Activated T-cell treated with anti-CD3 and anti-CD28 coated beads for 48 hours (primary cell): ENCODE measurements at places on chromosomes 11 and 22.

GRCh38 chr22:29470159-29470855 is 9.7 kb upstream of the NEFH start:
- peak; percentile 75 for DNase-seq

DNA sequence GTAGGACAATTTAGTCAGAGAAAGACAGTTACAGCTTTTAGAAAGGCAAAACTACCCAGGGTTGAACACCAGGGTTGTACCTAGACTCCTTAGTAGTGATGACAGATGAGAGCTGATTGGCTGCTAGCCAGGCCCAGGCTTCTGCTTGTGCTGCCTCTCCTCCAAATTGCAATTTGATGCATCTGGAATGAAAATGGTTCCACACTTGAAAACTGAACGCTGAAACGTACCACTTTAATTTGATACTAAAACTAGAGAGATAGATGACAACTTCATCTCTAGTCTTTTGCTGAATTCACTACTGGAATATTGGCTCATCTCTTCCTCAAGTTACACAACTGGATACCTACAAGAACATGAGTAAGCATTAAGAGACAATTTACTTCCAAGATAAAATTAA is 19.2 kb upstream of the FNBP4 start:
- DNase-seq = no peak

DNA sequence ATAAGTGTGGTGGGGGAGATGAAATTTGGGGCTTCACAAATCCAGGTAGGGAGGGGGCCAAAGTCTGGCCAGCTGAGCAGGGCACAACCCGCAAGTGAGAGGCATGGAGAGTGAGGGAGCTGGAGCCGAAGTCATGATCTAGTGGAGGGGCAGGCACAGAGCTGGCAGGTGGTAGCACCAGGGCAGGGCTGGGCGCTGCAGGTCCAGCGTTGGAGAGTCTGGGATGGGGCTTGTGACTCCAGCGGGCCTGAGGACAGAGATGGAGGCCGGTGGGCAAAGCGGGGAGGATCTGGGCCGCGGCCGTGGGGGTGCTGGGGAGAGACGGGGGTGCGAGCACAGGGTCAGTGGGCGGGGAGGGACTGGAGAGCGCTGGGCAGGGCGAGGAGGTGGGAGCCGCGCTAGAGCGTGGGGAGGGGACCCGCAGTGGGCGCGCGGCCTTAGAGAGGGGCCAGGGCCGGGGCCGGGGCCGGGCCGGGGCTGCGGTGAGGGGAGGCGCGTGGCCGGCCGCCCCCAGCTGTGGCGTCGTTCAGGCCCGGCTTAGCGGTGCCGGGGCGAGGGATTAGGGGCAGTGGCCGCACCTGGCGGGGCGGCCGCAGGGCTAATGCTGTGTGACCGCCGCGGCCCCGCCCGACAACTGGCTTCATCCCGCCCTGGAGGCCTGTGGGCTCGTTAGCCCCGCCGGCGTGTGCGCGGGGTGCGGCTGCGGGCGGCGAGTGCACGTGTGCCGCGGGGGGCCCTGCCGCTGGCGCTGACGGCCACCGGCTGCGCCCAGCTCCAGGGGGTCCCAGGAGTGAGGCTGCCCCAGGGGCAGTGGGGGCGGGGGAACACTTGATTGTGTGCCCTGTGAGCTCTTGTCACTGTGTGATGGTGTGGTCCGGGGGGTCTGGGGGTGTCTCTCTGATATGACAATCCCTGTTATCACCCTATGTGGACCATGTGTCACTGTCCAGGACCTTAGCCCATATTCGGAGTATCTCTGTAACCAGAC is 23.6 kb upstream of the MYOD1 start:
- DNase-seq = no peak

- no peak for DNase-seq
These were observed 870 bp upstream of the FREY1 start for GRCh38 chr11:45907911-45908370.

DNA sequence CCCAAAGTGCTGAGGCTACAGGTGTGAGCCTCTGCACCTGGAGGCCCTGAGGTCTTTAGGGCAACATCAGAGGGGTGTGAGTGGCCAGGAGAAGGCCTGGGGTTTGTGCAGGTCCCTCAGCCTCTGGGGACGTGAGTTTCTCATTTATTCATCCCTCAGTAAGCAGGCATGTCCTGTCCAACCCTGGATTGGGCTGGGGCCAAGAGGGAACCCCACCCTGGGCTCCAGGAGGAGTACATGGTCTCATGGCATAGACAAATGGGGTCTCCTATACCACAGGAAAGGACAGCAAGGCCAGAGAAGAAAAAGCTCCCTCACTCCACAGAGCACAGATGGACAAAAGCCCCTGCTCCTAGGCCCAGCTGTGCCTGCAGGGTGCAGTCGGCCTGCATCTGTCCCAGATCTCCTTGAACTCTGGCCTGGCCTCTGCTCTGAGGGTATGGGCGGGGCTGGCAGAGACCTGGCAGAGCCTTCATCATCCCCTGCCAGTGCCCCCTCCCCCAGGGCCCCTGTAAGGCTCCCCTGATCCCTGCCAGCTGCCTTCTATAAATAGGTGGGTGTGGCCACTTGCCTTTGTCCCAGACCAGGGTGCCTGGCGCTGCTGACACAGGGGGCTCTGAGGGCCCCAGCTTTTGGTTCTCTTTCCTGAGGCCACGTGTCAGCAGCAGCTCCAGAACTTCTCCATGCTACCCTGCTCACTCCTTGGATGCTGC is 34.6 kb downstream of the A4GALT start:
- DNase-seq = no peak

DNA sequence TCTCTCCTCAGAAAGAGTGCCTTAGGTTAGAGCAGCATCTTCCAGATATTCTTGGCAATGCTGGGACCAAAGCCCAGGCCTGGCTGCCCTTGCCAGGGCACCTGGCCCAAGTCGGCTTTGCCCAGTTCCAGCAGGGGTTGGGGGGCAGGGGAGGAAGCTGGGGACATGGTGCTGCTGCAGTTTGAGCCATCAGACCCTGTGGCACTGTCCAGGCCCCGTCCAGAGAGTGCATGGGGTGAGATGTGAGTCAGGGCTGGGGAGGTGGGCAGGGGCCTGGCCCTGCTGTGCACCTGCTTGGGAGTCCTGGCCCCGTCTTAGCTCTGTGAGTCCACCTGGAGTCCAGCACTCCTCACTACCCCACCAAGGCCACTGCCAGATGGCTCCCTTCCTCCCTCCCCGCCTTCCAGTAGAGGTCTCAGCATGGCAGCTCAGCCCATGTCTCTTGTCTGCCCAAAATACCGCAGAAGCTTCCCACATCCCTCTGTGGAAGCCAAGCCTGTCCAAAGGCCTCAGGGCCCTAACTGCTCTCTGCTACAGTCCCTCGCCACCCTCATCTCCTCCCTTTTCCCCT is 16.6 kb downstream of the DERL3 start:
- DNase-seq = no peak

GRCh38 chr11:47248664-47249377 is at the start of gene ACP2:
Gene ACP2, minus strand, starts transcription at chr11:47248814. Its CDS starts 25 bp downstream, at chr11:47248789.
- peak; percentile 84 for DNase-seq

DNA sequence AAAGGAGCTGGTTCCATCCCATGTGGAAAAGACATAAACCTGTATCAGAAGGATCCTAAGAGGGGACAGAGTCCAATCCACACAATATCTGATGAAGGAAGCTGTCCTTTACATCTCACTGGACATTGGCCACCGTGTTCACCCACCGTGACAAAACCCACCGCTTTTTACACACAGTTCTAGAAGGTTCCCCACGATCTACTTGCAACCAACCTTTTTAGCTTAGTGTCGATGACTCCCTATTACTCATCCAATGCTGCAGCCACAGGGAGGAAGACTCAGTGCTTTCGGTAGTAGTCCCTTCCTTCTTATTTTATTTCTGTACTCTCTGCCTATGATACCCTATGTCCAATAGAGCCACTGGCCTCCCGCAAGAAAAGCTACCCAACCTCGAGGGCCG is 65.4 kb downstream of the MAPK1 start:
- no peak for DNase-seq

DNA sequence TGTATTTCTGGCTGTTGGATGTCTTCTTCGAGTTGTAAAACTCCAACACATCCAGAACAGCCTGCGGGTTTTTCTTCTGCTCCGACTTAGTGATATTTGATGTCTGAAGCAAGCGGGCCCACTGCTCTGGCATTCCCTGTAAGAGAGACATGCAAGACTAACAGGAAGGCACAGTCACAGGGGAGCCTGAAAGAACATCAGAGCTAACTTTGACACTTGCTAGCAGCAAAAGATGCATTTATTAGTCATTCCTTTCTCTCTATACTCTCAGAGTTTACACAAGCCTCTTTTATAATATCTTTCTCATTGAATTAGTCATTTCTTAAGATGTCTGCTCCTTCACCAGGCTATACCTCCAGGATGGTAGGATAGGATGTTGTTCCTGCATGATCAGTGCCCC is 77.8 kb upstream of the GDPD4 start:
- DNase-seq = no peak

GRCh38 chr11:44829838-44830237 is 103.1 kb downstream of the TSPAN18 start:
- no peak for DNase-seq

- DNase-seq = no peak
These were observed 66.9 kb downstream of the NFAM1 start for GRCh38 chr22:42365111-42365865.

DNA sequence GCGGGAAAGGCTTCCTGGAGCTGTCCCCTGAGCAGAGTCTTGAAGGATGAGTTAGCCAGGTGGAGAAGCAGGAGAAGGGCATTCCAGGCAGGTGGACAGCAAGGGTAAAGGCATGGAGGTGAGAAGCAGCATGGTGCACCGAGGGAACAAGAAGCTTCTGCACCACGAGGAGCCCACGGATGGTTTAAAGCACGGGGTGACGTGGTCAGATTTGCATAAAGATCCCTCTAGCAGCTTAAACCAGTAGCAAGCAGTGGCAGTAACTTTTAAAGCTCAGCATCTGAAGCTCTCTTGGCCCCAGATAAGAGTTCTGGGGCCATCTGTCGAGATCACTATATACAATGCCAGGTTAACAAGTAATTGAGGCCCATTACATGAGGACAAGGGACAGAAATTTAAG is 36.8 kb downstream of the SERPINH1 start:
- DNase-seq = no peak

- no peak for DNase-seq
These were observed 22.2 kb downstream of the LIF start for GRCh38 chr22:30224161-30224857.

GRCh38 chr11:83303316-83303715 is 17.1 kb upstream of the CCDC90B start:
- no peak for DNase-seq

- no peak for DNase-seq
These were observed 188.1 kb downstream of the MYO18B start for GRCh38 chr22:25930083-25930482.

- DNase-seq = no peak
These were observed 9.2 kb upstream of the POLDIP3 start for GRCh38 chr22:42623756-42624441.

DNA sequence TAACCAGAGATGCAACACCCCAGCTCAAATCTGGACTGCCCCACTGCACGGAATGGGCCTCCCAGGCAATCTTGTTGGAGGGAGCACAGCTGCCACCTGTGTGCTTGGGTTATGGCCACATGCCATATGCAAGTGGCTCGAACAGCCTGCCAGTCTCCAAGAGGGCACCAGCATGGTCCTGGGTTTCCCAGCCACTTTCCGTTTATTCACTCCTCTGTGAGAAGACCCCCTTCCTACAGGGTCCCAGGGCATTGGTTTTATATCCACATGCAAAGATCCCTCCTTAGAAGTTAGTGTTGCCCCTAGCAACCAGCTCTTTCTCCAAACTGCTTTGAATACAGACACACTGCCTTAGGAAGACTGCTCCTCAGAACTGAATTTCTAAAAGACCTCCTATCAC is 487.8 kb downstream of the BUD13 start:
- no peak for DNase-seq

- no peak for DNase-seq
These were observed 10.9 kb downstream of the RELA start for GRCh38 chr11:65651589-65652510.

DNA sequence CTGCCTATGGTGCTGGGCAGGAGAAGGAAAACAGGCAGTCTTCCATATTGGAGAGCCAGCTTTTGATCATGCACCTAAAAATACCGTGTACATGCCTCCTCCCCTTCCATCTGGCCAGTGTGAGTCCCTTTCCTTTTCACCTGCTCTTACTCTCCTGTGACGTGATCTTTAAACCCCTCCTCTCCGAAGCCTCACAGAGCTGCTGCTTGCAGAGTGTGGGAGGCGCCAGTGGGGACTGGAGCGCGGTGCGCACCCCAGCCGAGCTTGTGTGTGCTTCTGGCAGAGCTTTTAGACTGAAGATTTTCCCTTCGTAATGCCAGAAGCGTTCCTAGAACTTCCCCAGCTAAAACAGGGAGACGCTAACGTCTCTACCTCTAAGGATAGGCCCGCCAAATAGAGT is 29.8 kb downstream of the MUC6 start:
- DNase-seq = no peak

- no peak for DNase-seq
These were observed 54.2 kb downstream of the OTOG start for GRCh38 chr11:17601256-17601671.

GRCh38 chr22:32218470-32218869 is 13.6 kb upstream of the RFPL2 start:
- DNase-seq = no peak

DNA sequence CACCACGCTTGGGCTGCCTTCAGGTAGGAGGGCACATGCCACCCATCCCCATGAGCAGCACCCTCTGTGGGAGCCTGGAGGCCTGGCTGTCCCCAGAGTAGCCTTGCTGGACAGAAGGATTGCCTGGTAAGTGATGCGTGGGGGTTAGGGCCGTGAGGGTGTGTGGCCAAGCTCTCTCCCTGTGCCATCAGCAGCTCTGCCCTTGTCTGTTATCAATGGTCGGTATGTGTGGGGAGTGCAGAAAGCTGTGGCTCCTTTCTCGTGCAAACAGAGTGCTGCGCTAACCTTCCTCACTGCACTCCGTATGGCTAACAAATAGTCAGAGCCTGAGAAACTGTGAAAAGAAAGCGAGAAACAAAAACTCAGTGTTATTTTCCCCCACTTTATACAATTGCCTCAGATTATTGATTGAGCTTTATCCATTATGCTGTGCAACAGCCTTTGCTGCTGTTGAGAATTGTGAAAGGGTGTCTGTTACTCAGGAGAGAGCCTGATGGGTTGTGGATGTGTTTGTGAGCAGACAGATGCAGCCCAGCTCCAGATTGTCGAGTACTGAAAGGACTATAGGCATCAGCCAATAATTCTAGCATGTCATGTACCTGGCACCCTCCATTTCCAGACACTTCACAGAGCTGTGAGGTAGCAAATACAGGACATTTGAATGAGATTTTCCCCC is 432.2 kb downstream of the NTM start:
- DNase-seq = no peak

- DNase-seq = no peak
These were observed 665.4 kb downstream of the KCNA4 start for GRCh38 chr11:29351301-29351873.

GRCh38 chr11:102316346-102316904 is 859 bp upstream of the BIRC3 start:
- DNase-seq = no peak

- DNase-seq = peak; percentile 63
These were observed 37.7 kb upstream of the GNB1L start for GRCh38 chr22:19892257-19892879.

DNA sequence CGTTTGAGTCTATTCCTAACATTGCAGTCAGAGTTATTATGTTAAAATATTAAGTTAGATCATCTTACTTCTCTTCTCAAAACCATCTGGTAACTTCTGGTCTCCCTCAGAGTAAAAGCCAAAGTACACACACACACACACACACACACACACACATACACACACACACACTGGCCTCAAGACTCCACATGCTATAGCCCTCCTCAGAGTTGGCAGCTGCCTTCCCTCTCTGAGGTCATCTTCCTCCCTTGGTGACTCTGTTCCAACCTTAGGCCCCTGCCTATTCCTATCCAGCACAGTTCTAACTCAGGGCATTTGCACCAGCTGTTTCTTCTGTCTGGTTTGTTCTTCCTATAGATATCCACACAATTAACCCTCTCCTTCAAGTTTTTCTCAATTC is 272.0 kb upstream of the SESN3 start:
- no peak for DNase-seq
